NCI-H187 treated with DMSO at 0.1 percent for 48 hours (cell line): ENCODE measurements at places on chromosomes 11 and 22.

GRCh38 chr22:42281284-42281683 lies 10.8 kb upstream of the TCF20 start:
- no peak for DNase-seq

GRCh38 chr22:28430466-28431025 lies 249.1 kb downstream of the TTC28 start:
- no peak for DNase-seq

DNA sequence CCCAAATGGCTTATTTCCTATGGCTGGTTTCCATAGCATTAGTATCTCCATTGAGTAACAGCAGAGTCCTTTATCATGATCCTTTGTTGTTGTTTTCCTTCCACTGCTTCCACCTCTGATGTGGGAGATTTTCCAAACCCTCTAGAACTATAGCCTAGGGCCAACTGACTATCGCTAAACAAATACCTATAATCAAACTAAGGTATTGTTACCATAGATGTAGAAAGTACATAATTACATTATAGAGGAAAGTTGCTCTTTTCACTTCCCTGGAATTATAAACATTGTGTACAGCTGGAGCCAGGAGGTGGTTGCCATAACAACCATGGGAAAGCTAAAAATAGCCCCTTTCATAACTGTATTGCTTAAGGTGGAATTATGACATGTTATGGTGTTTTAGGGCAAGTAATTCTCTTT lies 47.0 kb upstream of the ALKBH3 start:
- DNase-seq: no peak

GRCh38 chr11:35009191-35009943 lies 92.9 kb downstream of the PDHX start:
- no peak for DNase-seq

DNA sequence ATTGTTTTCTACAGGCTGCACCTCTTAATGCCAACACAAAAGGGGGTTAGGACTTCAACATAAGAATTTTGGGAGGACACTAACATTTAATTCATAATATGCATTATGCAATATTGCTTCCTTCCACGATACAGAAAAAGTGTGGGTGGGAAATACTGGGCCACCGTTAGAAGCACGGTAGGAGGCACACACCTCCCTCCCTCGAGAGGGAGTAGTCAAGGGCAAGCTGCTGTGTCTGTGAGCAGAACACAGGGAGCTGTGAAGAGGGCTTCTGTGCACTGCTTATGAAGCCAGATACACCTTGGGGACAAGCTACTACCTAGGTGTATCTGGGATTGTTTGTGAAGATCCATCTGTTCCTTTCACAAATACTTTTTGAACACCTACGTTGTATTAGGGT lies 109.3 kb upstream of the PLET1 start:
- DNase-seq: no peak

- DNase-seq: no peak
Measured at GRCh38 chr22:40178417-40179409, 988 bp downstream of the TNRC6B start.

DNA sequence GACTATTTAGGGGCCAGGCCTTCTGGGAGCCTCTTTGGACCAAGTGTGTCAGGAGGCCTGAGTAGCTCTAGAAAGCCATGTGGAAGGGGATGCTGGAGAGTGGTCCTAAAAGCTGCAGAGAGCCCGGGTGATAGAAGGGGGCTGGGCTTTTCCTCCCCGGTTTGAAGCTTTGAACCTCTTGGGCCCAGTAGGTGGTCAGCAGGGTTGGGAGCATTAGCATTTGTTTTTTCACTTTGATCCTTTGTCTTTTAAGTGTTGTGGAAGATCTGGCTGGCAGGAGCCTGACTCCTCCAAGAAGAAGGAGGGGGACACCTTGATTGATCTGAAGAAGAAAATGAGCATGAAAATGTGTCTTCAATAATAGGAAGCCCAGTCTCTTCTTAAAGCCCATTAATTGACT lies 596.6 kb downstream of the INSC start:
- no peak for DNase-seq

DNA sequence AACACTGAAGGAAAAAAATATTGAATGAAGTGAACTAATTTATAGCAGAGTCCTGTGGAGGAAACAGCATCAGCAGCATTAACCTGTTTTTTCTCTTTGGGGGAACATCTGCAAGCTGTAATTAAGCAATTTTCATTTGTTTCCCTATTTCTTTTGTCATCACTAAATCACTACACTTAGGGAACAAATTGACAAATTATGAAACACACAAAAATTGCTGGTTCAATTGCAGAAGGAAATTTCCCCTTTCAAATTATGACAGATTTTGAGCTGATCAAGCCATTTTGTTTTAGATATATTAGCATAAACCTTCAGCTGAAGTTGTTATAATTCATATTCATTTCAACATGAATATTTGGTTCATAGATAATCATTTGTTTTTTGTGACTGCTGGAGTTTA lies 22.2 kb upstream of the RAG2 start:
- no peak for DNase-seq

DNA sequence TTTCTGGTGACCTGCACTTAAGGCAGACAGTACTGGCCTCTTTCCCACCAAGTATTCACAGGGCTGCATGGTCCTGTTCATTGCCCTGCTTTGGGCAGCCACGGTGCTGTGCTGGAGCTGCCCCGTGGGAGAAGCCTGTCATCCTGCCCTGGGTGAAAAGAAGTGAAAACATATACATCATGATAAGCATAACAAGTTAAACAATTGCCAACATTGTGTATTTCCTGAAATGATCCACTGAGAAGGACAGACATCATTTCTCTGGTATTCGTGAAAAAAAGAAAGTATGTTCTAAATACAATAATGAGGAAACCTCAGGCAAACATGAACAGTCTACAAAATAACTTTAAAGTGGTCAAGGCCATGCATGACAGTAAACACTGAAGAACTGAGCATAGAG lies 393.1 kb downstream of the TMEM135 start:
- DNase-seq: no peak

DNA sequence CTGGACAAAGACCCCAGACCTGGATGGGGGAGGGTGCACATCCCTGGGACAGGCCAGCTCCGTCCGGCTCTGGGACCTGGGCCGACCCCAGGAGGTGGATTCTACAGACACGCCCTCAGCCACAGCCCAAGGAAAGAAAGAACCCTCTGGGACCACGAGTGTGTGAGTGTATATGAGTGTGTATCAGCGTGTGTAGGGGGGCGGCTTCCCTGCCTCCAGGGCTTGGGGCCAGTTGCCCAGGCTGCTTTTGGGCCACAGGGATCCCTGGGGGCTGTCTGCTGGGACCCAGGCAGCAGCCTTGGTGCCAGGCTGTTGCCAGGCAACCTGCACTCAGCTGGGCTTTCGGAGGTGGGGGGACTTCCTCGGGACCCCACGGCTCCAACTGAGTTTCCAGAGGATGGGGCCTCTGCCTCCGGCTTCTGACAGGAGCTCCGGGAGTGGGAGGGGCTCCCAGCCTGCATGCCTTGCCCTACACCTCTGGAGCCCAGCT lies 8.9 kb downstream of the DUSP8 start:
- no peak for DNase-seq

DNA sequence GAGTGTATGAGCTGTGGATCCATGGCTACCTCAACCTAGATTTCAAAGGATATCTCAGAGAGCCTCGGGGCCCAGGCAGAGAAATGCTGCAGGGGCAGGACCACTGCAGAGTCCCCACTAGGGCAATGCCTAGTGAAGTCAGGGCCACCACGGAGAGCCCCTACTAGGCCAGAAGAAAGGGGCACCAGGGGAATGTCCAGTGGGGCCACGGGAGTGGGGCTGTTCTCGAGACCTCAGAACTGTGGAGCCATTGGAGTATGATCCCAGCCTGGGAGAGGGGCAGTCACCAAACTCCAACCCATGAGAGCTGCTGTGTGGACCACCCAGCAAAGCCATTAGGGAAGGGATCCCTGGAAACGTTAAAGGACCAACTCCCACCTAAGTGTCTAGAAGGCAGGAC lies 24.5 kb downstream of the RTL6 start:
- DNase-seq: no peak

GRCh38 chr11:6229911-6230310 lies 4.5 kb downstream of the FHIP1B start:
- DNase-seq: no peak

DNA sequence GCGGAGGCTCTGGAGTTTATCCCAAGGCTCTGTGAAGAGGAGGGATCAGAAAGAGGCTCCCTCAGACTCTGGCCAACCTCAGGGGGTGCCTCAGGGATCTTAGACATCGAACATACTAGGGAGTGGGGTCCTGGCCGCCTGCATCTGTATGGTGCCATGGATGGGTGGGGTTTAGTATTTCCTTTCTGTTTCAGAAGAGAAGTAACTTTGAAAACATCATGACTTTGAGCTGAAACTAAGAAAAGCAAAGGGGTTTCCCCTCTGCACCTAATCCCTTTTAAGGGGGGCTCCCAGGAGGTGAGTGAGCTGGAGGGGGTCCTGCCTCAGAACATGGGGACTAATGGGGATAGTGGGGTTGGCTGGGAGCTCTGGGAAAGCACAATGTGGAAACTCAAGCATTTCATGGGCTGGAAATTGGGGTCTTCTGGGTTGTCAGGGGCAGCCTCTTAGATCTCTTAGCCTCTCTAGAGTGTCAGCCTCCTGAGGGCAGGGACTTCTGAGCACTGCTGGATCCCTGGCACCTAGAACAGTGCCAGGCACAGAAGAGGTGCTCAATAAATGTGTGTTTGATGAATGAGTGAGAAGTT lies 11.8 kb upstream of the SSTR3 start:
- no peak for DNase-seq

DNA sequence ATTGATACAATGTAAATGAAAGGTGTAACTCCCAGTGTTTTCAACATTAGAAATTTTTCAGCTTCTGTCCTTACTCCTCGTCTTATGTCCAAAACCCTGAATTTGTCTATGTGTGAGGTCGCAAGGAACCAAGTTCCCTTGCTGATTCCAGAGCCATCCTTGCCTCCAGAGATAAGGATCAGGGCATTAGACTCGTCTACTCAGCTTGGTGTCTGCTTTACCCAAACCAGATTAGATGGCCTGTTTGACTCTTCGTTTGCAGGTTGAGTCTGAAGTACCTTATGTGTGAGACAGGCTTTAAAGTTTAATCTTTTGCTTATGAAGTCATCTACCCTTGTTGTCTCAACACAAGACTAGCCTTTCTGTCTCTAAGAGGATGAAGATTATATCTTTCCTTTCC lies 55.6 kb downstream of the SPECC1L start:
- no peak for DNase-seq

DNA sequence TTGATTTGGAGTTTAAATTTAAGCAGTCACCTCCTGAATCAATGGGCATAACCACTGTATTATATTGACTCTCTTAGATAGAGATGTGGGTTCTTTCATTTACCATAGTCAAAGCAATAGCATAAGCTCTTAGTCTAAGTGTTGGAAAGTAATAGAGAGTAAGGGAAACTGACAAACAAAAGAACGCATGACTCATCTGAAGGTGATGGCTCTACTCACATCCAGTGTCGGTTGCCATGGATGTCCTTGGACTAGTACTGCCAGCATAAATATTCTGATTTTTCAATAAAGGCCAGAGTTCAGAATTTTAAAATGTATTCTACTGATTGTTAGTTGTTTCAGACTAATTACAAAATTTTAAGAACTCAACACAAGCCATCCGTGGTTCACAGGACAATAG lies 444.9 kb upstream of the DDI1 start:
- DNase-seq: no peak

GRCh38 chr11:79369055-79369454 lies 71.8 kb downstream of the TENM4 start:
- peak; percentile 51 for DNase-seq

- no peak for DNase-seq
Measured at GRCh38 chr11:12029119-12029518, 20.7 kb upstream of the DKK3 start.

DNA sequence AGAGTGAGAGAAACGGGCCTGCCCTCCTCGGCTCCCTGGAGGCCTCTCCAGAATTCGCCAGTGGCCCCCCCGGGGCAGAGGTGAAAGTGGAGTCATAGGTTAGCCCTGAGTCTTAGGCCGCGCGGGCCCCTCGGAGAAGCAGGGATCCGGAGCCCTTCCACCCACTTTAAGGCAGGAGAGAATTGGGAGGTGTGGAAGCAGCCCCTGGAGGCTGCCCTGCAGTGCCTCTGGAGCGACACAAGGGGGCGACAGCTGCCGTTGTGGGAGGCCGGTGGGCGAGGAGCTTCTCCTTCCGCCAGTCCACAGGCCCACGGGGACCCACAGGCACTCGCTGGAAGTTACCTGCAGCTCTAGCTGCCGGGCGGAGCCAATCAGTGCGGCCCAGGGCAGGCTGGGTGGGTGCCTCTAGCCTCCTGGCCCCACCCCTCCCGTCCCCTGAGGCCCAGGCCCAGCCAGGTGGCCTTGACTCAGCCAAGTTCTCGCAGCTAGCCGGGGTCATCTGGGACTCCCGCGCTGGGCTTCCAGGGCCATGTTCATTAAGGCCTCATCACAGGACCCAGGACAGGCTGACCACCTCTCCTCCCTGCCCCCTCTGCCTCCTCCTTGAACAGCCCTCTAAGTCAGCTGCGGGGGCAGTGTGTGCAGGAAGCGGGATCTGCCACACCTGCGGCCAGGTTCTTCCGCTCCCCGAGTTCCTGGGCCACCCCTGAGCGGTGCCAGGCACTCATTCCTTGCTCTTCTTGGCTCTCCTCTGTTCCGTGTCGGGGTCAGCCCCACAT lies 5.0 kb downstream of the DGKZ start:
- no peak for DNase-seq

DNA sequence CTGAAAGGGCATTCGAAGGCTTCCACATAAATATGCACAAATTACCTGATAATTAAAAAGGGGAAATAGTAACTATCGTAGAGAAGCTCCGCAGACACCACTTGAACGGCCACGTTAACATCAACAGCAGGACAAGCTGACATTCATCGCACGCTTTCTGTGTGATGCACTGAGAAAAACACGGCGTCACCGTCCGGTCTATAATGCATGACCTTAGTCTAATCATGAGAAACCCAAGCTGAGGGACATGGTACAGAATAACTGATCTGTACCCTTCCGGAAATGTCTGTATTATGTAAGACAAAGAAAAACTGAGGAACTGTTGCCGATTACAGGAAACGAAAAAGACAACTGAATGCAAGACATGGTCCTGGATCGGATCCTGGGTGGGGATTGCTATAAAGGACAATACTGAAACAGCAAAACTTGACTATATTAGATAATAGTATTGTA lies 678 bp upstream of the RANGAP1 start:
- no peak for DNase-seq

GRCh38 chr22:38112381-38112780 lies 1.9 kb upstream of the BAIAP2L2 start:
- no peak for DNase-seq

- no peak for DNase-seq
Measured at GRCh38 chr22:31227186-31227585, 15.1 kb downstream of the LIMK2 start.

DNA sequence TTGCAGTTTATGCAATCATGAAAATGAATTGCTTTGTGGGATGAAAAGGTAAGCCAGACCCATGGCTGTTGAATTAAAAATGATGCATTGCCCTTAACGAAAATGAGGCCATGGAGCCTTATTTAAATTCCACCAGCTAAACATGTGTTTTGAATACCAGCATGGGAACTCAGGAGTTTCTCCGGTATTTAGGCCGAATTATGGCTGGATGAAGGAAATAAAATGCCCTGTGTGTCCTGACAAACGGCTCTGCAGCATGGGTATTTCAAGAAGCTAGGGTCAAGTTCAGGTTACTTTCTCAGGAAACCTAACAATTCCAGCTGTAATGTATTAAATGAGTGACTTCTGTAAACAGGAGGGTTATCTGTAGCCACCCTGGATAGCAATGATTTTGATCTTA lies 38.3 kb downstream of the AMOTL1 start:
- no peak for DNase-seq

GRCh38 chr11:68168694-68169093 lies 44.4 kb downstream of the KMT5B start:
- DNase-seq: no peak
